ENCODE measurements at places on chromosomes 3 and 15.

GRCh38 chr3:156352728-156353127 lies 202.2 kb downstream of the SSR3 start:
- no peak for DNase-seq

GRCh38 chr3:169666376-169667165 lies 3.1 kb upstream of the MECOM start:
- DNase-seq, result no peak

DNA sequence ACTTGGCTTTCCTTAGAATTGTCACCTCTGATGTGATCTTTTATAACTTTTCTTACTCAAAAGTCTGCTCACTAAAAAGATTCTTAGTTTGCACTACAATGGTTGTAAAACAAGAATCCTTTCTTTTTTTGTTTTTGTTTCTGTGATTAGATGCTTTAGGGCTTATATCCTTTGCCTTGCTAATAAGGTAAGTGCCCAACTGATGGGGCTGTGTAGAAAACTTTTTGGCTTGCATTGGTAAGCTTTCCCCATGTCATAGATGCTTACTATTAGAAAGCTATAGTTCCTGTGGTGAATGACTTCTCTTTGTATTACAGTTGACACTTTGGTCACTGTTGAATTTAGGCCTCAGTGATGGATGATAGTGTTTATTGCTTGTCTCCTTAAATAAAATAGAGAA lies 5.1 kb downstream of the ABHD5 start:
- no peak for DNase-seq

DNA sequence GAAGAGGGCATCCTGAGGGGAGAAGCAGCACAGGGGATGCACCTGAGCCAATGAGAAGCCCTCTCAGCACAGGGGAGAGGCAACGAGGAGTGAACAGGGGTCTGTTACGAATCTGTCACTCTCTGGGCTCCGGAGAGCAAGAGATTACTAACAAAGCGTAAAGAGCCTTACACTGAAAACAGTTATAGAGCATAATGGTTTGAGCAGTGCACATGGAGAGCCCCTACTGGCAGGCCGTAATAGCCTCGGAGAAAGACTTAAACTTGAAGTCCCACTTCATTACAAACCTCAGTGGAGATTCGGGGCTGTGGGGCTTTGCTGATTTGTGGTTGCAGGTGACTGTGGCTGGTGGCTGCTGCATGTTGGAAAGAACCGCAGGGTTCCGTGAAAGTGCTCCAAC lies 271.5 kb upstream of the TMC3 start:
- DNase-seq, result no peak

GRCh38 chr3:98151241-98151640 lies 4.0 kb downstream of the OR5H14 start:
- DNase-seq, result no peak

GRCh38 chr3:151379083-151379734 lies 5.3 kb downstream of the P2RY12 start:
- no peak for DNase-seq

DNA sequence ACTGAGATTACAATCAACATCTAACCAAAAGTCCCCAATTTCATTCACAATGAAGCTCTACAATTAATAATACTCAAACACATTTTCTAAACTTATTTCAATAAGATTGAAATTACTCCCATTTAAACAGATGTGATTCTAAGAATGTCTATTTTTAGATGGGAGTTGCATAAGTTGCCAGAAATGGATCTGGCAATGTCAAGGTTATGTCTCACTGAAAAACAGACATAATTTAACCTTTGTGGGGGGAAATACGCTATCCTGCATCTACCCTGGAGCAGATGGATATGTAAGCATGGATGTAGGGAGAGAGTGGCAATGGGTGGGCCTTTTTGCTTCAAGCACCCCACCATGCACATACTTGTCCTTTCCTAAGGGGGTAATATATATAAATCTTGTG lies 6.7 kb upstream of the EIF1B start:
- DNase-seq, result no peak

GRCh38 chr3:181896605-181897004 lies 184.9 kb downstream of the SOX2 start:
- DNase-seq, result no peak

DNA sequence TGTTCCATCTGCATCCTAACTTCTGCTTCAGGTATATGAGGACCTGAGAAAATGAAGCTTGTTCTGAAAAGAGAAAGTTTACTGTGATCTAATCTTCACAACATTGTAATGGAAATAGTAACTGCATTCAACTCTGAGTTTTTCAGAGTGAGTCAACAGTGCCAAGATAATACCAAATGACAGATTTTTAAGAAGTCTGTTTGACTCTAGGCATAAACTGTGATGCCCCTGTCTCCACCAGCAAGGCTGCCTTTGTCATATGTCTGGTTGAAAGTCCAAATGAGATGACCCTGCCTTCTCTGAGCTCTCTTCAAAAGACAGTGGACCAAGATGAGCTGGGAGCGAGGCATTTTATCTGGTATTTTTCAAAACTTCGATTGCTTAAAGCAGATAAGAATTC lies 44.8 kb upstream of the B3GNT5 start:
- no peak for DNase-seq

GRCh38 chr3:11600501-11601282 lies 43.0 kb downstream of the VGLL4 start:
- DNase-seq, result no peak

DNA sequence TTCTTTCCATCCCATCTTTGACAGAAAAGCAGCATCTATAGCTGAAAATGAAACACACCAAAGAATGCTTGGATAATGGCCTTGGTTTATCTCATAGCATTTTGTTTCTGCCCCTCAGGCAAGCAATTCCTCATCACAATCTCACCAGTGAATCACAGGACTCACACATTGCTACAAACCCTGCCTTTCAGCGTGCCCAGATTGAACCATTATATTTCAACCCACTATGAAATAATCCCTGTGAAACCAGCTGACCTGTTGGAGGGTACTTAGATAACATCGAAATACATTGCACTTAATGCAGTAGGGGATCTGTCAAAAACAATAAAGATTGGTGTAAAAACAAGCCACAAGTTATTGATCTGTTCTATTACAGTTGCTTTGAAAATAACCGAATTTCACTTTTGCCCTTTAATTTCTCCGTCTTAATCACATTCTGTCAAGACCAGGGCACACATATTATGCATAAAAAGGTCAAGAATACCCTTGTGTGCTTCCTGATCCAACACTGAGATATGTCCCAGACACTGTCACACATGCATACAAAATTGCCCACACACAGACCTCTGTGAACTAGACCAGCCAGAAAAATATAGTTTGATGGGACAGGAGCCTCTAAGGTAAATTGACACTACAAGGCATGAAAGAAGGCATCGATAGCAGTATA lies 839.8 kb downstream of the NTRK3 start:
- no peak for DNase-seq
